Hindlimb muscle (tissue), 1 donor: ENCODE measurements at places on chromosomes 2 and 18. TPM values are rescaled to one million over a fixed set of nuclear protein-coding genes. Genes with fewer than 3 reads are reported as not detected.

CYP26B1 gene
- 13.1 TPM for polyA plus RNA-seq

TWIST2 gene
- 7.3 TPM for polyA plus RNA-seq

GTF2A1L gene
- polyA plus RNA-seq, result not detected

CHRND gene
- 173 TPM for polyA plus RNA-seq

CRYGD gene
- polyA plus RNA-seq, result not detected

SCTR gene
- 3.7 TPM for polyA plus RNA-seq

SPAG16 gene
- polyA plus RNA-seq, result 15.4 TPM

DSG1 gene
- polyA plus RNA-seq, result 0.88 TPM

WNT10A gene
- polyA plus RNA-seq, result 0.23 TPM

INPP1 gene
- polyA plus RNA-seq, result 16.4 TPM

ASB18 gene
- 14.5 TPM for polyA plus RNA-seq

HOXD1 gene
- polyA plus RNA-seq, result 0.57 TPM
